Progenitor cell of endocrine pancreas (in vitro differentiated cells): ENCODE measurements at places on chromosomes 6 and 20.

DNA sequence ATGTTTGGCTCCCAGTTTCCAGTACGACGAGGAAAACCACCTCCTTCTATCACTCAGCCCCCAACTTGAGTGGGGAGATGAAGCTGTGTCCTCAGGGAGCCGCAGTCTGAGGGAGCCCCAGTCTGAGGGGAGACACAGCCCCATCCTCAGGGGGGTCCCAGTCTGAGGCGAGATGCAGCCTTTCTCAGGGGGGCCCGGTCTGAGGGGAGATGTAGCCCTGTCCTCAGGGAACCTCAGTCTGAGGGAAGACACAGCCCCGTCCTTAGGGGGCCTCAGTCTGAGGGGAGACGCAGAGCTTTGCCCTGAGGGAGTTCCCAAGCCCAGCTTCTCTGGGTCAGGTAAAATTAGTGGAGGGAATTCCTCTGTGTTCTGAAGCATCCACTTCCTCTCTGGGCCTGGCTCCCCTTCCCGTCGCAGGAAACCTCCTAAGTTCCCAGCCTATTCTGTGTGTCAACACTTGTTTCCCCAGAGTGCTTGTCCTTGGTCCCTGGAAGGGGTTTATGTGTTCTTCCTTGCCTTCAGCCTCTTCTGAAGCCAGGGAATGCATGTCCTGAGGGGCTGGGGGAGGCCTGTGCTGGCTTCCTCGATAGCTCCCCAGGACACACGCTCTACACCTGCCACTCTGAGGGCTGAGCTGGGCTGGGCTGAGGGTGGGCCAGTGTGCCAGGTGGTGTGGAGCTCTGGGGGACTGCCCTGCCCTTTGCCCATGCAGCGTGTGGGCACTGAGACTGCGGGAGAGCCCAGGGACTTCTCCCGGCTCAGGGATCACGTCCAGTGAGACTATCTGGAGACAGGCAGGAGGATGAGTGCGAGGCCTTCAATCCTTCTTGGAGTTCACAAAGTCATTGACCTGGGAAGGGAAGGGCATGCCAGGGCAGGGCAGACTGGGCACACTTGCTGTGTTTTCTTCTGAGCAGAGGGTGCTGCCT, 55.4 kb downstream of the VEGFA start:
- no peak for DNase-seq

GRCh38 chr6:110352563-110353262, 5.4 kb downstream of the METTL24 start:
- no peak for DNase-seq

GRCh38 chr6:52976149-52976548, 18.9 kb downstream of the GSTA4 start:
- DNase-seq = no peak

DNA sequence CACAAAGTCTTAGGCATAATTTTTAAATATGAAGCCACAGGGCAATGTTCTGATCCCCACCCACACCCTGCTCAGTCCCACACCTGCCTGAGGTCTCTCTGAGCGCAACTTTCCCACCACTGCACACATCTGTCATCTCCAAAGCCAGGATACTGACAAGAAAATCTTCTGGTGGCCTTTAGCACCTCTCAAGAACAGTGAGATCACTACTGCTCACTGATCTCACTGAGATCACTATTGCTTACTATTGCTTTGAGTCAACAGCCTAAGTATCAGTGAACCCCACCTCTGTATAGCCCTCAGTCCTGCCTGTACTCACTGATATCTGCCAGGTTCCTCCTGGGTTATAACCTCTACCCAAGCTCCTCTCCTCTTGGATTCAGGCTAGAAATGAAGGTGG, 6.4 kb downstream of the TNFRSF21 start:
- DNase-seq = no peak
